ENCODE measurements at places on chromosomes 12 and 14.

GRCh38 chr14:103593577-103593976, 30.8 kb downstream of the COA8 start:
- DNase-seq: no peak

GRCh38 chr12:32671930-32672780, 6.9 kb upstream of the DNM1L start:
- peak; percentile 85 for DNase-seq

DNA sequence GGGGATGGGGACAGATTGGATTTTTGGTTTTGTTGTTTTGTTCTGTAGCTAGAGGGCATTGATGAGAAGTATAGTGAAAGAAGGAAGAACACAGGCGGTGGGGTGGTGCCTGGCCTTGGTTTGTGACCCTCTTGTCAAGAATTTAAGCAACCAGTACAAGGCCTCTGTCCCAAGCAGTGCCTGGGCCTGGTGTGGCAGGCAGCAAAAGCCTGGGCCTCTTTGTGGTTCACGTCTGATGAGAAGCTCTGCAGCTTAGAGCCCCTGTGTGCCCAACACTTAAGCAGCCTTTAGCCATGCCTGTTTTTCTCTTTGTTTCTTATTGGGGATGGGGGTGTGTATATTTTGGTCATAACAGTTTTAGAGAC, 98.0 kb downstream of the PPP2R5C start:
- no peak for DNase-seq

- DNase-seq: no peak
Observed at GRCh38 chr12:31714406-31715271, 14.2 kb downstream of the AMN1 start.

DNA sequence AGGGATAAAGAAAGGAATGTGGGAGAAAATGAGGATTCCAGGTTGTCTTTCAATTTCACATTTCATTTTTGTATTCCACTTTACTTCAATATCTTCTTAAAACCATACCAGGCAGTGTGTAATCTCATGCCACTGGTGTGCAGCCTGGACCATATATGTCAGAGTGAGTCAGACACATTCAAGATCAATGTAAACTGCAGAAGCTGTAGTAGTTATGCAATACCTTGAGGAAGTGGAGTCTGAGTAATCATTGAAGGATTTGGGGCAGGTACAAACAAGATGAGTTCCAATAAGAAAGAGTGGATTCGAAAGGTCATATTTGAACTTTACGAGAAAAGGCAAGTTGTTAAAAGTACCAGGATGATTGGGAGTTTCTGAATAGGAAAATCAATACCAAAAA, 14.1 kb downstream of the PLCZ1 start:
- peak; percentile 82 for DNase-seq

DNA sequence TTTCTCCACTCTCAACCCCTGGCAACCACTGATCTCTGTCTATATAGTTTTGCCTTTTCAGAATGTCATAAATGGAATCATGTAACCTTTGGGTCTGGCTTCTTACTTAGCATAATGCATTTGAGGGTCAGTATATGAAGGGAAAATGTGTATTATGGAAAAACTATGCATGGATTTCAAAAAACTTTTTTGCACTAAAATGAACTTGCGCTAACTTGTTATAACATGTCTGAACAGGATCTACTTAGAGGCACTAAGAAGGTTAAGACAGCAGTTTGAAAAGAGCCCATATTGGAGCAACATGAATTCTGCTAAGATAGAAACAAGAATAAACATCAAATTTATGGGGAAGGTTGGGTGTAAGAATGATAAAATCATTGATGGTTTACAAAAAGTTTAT, 29.1 kb downstream of the SLC39A9 start:
- DNase-seq: no peak

- DNase-seq: no peak
Observed at GRCh38 chr12:33427071-33427470, 12.5 kb downstream of the SYT10 start.

DNA sequence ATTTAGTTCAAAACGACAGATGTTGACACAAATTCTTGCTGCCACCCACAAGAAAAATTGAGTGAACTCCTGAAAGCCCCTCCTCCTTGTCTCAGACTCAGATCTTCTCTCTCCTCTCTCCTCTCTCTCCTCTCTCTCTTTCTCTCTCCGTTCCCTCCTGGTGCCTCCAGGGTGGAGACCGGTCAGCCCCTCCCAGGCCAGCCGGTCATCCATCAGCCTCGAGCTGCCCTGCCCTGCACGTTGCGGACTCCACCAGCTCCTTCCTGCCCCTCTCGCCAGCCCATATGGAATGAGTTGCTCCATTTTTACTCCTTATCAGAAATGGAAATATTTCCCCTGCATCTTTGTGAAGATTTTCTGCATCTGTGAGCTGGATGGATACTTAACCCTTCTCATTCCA, 103.8 kb downstream of the TBX5 start:
- no peak for DNase-seq

DNA sequence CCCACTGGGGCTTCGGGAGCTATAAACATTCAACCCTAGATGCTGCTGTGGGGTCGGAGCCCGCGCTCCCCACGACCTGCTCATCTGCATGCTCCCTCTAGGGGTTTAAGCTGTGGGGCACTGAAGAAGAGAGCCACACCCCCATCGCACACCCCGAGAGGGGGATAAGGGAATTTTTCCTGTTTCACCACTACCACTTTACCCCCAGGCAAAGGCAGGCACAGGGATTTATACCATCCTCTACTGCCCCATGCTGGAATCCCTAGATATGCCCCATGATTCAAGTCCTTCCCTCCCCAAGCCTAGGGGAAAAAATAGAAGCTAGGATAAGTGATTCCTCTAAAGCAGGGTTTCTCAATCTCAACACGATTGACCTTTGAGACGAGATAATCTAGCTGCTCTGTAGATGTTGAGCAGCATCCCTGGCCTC, 59.9 kb upstream of the CCDC60 start:
- no peak for DNase-seq

DNA sequence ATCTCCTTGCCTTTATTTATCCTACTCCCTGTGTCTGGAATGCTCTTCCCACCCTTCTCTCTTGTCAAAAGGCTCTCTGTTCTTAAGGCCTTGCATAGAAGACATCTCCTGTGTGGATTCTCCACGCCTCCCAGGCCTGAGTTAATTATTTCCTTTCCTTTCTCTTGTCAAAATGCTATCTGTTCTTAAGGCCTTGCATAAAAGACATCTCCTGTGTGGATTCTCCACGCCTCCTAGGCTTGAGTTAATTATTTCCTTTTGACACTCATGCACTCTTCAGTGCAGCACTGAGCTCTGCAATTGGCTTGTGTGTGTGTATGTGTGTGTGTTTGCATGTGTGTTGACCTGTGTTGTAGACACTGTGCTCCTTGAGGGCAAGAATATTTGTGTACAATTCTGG, 52.1 kb upstream of the DCD start:
- no peak for DNase-seq

DNA sequence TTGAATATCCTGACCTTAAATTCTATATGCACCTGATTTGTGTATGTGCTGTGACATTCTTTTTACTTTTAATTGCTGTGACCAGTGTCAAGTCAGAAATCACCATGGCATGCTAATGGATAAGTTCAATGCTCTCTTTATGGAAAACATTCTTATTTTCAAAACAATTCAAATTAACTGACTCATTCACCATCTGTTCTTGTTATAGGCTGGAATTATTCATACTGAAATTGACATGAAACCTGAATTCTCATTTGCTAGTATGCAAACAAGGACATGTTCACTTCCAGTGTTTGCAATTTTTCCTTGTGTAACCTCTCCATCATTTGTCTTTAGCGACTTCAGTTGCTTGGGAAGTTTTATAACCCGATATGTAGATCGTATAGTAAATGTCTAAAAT, at the start of gene TAS2R30:
Gene TAS2R30 (minus strand): TSS at position 340 of the 400 bp plus-strand sequence. CDS start 400 bp downstream, outside the sequence.
- no peak for DNase-seq

DNA sequence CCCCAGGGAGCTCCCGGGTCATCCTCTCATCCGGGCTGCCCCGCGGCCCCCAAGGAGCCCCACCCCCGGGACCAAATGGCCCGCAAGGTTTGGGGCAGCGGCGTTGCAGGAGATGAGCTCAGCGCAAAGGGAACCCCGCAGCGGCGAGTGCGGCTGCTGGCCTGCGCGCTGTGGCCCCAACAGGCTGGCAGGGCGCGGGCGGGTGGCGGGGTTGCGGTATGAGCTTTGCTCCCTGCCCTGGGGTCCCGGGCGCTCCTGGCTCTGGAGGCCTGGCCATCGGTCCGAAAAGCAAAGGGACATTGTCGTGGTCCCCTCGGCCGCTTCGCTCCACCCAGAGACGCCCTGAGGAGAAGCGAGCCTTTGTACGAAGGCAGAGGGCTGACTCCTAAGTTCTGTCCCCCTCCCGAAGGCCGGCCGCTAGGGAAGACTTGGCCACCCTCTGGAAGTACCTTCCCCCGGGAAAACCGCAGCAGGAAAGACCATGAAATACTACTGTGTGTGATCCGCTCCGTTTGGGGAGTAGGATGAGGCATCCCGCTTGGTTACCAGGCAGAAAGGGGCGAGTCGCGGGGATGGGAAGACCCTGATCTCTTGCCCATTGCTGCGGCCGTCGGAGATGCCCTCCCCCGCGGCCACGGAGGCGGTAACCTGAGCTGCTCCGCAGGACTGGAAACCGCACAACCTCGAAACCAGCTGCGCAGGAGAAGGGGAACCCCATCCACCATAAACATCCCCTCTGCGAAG, 620 bp upstream of the NID2 start:
- DNase-seq: peak; percentile 50

- peak; percentile 67 for DNase-seq
Observed at GRCh38 chr14:90698379-90698869, 117.8 kb downstream of the TTC7B start.

DNA sequence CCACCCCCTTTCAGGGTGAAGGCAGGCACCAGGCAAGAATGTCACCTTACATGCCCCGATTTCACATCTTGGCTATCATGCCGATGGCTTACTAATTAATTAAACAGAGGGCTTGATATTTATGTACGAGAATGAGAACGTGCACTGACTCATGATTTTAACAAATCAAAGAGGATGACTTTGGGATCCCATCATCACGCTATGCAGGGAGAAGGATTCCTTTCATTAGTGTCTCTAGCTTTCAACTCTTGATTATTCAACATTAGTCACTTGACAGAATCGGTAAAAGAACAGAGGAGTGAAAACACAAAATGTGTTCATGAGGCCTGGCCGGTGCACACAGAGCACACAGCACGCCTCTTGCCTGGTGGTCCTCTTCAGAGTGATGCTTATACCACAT, 80.6 kb downstream of the PRKAB1 start:
- no peak for DNase-seq

DNA sequence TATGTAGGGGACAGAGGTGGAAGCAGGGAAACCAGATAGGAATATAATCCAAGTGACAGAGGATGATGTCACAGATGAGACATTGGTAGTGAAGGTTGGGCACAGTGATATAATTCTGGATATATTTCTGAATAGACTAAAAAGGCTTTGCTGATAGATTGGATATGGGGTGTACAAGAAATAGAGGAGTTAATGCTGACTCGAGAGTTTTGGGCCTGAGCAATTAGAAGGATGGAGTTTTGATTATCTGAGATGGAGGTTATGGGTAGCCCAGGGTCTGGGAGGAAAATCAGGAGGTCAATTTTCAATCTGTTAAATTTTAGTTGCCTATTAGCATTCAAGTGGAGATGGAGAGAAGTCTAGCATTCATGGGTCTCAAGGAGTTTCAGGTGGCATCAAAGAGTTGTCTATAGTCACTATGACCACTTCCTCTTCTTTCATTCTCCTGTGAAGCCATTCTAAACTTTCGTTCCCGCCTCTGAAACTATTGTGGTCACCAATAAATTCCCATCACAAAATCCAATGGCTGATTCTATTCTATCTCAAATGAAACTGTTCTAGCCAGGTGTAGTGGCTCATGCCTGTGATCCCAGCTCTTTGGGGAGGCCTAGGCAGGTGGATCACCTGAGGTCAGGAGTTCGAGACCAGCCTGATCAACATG, 10.6 kb upstream of the ANO6 start:
- no peak for DNase-seq

- peak; percentile 25 for DNase-seq
Observed at GRCh38 chr14:60008042-60008441, 83.7 kb upstream of the PCNX4 start.

DNA sequence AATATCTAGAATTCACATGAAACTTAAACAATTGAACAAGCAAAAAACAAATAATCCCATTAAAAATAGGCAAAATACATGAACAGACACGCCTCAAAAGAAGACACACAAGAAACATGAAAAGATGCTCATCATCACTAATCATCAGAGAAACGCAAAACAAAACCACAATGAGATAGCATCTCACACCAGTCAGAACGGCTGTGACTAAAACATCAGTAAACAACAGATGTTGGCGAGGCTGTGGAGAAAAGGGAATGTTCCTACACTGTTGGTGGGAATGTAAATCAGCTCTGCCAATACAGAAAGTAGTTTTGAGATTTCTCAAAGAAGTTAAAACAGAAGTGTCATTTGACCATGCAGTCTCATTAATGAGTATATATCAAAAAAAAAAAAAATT, 121.3 kb downstream of the PTPRO start:
- DNase-seq: no peak

DNA sequence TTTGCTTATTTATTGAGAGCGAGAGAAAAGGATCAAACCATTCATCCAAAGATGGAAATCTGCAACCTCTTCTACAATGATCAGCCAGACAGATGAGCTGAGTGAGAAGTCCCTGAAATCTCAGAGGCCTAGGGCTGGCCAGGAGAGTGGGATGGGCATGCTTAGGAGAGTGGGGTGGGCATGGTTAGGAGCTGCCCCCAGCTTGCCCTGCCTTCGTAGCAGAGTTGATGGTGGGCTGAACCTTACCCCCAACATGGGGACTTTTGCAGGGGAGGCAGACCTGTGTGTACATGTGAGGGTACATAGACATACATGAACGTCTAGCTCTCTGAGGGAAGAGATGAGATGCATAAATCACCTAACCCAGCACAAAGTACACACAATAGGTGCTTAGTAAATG, 95.7 kb upstream of the ESRRB start:
- no peak for DNase-seq

DNA sequence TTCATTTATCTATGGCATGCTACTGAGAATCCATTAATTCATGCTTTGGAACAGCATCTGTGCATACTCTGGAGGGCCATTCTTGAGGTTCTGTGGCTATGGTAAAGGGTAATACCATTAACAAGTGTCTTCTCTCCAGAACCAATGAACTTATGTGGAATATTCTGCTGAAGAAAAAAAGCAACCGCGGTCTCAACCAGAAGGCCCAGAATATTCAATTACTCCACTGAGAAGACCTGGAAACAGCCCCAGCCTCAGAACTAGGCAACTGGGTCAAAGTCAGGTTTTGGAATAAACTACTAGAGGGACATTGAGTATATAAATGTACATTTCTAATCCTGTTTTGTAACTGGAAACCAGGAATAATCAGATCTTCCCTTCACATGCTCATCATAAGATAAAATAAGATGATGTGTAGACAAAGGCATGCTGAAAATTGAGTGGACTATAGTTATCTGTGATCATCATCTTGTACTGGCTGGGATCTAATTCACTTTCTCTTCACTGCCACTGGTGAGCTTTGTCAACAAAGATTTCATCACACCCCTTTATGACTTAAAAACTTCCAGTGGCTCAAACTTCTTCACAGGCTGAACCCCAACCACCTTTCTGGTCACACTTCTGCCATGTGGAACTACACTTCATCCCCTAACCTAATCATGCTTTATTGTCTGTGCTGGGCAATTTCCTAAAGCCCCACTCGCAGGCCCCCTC, 6.0 kb downstream of the SPTB start:
- DNase-seq: no peak

GRCh38 chr14:97703006-97703760, 906.0 kb downstream of the VRK1 start:
- DNase-seq: no peak

GRCh38 chr12:95057424-95057823, 16.0 kb downstream of the NR2C1 start:
- DNase-seq: no peak
